ENCODE measurements at places on chromosomes 7 and 10.
A peak's percentile ranks its signal among the peaks of the same experiment; 100 is the strongest.

DNA sequence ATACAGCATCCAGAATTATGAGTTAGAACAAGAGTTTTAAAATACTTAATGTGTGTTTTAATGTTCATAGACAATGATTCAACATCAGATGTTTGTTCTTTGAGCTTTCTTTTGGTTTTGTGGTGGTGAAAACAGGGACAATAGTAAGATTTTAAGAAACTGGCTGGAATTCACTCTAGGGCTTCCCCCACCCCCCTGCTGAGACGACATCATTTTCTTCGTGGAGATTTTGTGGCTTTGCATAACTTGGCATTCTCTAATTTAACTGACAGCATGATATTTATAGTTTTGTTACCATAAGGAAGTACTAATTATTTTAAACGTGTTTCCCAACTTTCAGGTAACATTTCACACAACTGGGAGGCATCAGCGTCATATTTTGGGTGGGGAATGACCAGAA lies 184.1 kb downstream of the BICC1 start:
- DNase-seq, result no peak

DNA sequence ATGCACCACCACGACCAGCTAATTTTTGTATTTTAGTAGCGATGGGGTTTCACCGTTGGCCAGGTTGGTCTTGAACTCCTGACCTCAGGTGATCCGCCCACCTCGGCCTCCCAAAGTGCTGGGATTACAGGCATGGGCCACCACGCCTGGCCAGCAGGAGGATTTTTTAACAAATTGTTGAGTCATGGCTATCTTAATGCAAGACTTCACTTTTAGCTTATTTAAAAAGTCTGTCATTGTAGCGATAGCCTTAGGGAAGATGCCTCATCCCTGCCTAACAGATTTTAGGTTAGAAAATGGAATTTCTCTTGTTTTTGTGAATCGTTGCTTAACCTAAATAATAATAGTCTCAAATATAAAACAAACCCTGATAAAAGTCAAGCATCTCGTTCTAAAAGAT lies 35.5 kb downstream of the PPP2R2D start:
- DNase-seq, result no peak

GRCh38 chr10:35598379-35598778 lies 6.8 kb upstream of the GJD4 start:
- peak; percentile 35 for DNase-seq

- no peak for DNase-seq
Observed at GRCh38 chr10:118997379-118997778, 32.1 kb upstream of the NANOS1 start.

DNA sequence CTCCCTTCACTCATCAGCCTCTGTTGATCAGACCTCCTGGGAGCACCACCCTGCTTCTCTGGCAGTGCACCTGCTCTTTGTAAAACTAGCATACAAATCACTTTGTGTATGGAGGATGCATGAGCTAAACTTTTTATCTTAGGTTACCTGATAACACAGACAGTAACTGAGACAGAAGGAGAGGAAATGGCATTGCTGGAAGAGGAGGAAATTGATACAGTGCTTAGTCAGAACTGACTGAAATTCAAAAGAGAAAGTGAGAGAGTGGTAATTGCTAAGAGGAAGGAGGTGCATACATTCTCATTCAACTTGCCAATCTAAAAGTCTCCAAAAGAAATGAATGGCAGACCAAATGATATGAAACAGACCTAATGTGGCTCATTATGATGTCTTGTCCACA lies 1120.7 kb downstream of the GATA3 start:
- DNase-seq, result no peak

- no peak for DNase-seq
Observed at GRCh38 chr7:17638727-17639126, 301.6 kb downstream of the SNX13 start.

Data from SK-N-SH (cell line).